ENCODE measurements at places on chromosomes 1 and 21. TPM values are rescaled to one million over a fixed set of nuclear protein-coding genes. Genes with fewer than 3 reads are reported as not detected.

Gene GPR3
- polyA plus RNA-seq, result 1.7 TPM

Gene SH2D1B
- 1.1 TPM for polyA plus RNA-seq

Gene ACOT11
- polyA plus RNA-seq, result 9.9 TPM

Gene RGS7
- polyA plus RNA-seq, result 0.33 TPM

Gene MTR
- 26.1 TPM for polyA plus RNA-seq

Gene SMCP
- polyA plus RNA-seq, result not detected

Gene RIIAD1
- 1.1 TPM for polyA plus RNA-seq

Gene CDC42BPA
- 40.4 TPM for polyA plus RNA-seq

DNA sequence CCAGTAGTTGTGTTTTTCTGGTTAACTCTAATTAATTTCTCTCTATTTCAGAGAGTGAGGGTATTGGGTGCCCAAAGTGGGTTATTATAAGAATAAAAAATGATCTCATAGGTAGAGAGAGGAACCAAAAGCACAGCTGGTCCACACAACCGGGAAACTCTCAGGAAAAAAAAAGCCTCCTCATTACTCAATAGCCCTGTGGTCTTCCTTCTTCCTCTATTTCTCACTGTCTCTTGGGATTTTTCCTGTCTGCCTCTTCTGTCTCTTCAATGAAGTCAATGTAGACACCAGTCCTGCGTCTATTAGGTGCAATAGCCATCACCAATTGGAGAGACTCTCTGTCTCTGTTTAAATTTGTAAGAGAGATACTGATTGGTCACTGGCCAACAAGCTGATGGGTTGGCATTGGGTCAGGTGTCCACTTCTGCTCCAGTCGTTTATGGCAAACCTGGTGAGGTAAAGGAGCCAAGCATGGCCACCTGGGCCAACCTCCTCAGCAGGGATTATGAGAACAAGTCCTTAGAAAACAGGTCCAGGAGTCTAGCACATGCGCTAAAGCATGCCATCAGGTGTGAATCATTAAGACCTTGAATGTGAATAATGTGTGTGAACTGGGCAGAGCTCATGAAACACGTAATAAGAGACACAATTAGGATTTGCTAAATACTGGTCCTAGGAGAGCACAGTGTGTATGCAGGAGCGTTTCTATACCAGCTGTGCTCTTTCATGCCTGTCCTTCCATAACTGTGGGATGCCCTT lies 443.0 kb upstream of the RUNX1 start:
- no peak for DNase-seq

DNA sequence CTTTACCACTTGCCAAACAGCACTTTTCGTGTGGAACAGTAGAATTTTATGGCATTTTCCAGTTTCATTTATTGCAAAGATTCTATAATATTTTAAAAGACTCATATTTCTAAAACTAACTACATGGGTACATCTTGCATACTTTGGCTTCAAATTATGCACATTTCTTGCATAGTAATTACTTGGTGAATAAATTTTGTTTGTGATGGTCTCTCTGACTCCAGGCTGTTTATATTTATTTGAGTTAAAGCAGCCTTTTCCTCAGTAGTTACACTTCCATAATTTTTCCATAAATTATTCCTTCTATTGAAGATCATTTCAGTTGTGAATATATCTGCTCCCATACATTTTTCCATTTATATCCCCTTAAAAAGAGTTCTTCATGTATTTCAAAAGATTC lies 6.9 kb upstream of the NHLH2 start:
- no peak for DNase-seq

DNA sequence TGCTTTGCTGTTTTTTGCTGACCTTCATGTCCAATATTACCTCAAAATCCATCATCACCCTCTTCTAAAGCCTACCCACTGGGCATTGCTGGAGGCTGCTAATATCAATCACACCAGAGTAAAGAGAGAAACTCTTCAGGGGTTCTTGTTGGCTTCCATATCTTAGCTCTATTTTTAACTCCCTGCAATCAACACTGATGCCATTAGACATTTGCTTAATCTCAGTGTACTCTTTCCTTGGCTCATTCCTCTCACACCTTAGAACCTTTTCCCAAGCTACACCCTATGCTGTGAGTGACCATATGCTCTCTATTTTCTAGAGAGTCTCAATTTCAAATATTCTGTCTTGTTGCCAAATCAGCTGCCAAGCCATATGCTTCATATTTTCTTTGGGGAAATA lies 40.6 kb upstream of the RABGAP1L start:
- no peak for DNase-seq

DNA sequence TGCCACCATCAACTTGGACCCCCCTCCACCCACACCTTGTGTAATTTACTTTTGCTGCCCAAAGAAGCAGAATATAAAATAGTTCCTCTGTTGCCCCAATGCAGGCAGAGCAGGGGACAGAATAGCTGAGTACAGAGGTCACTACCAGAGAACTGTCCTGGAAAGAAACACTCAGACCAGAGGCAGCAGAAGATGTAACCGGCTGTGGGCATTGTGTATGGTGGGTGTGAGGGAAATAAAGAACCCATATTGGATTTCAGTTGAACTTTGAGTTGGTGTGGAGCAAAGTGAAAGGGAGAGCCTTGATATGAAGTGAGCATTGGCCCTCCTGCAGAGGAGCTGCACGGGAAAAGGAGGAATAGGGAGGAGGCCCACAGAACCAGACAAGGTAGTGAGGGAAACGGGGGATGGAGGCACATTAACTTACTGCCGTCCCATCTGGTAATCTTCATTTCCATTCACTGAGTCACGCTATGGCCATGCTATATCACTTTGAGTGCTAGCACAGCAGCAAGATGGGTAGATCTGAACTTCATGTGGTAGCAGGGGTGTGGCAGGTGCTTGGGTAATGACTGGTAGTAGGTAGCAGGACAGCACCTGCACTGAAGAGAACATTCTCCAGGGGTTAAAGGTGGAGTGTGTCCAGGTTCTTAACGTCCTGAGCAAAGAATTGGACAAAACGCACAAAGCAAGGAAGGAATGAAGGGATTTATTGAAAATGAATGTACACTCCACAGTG lies 56.3 kb upstream of the FBXO28 start:
- DNase-seq, result no peak

DNA sequence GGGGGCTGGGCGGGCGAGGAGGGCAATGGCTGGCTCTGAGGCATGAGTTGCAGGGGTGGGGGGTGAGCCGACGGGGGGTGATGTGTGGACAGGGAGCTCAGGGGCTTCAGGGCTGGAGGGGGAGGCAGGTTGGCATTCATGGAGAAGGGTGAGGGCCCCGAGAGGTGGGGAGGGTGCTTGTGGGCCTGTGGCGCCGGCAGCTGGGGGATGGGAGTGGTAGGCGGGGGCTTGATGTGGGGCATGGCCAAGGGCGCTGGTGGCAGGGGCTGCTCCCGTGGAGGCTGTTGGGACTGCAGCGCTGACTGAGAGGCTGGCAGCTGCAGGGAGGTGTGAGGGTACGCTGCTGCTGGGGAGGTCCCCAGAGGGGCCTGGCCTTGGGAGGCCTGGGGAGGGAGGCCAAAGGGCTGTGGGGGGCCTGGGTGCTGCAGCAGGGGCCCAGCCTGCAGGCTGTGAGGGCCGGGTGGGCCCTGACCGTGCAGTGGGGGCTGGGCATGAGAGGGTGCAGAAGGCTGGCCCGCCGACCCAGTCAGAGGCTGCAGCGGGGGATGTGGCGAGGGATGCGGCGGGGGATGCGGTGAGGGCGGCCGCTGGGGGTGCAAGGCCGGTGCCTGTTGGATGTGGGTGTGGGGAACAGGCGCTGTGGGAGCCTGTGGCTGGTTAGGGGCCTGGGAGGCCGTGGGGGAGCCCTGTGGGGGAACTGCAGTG lies 42.7 kb downstream of the SLC45A1 start:
- DNase-seq, result no peak

DNA sequence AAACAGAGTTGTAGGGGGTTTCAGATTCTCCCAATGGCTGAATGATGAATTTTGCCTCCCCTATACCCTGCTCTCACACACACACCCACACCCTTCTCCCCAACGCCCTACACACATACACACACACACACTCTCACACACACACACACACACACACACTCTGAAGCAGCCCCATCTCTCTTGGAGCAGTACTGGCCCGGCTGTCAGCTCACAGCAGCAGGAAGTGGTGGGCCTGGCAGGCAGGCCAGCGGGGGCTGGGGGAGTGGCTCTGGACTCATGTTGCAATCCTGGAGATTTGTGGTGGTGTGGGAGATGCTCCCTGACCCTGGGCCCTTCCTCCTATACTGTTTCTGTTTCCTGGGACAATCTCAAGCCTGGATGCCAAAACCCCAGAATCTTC lies 2.2 kb downstream of the IKBKE start:
- DNase-seq, result no peak

GRCh38 chr1:24048205-24048869 lies 63.6 kb downstream of the MYOM3 start:
- DNase-seq, result no peak

DNA sequence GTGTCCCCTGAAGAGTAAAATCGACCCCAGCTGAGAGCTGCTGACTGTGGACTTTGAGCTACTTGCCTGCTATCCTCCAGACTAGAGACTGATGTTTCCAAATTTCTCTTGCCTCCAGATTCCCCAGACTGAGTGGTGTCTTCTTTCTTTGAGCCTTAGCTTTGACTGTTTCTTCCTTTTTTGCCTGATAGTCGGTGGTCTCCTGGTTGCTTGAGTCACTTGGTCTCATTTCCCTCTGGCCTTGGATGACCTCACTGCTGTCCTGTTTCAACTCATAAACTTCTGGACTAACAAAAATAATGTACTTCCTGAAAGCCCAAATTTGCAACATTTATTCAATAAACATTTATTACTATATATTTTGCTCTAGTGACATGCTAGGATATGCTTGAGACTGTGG lies 52.9 kb upstream of the DIPK1A start:
- DNase-seq, result no peak

GRCh38 chr1:59143133-59143487 lies 153.8 kb upstream of the FGGY start:
- no peak for DNase-seq

DNA sequence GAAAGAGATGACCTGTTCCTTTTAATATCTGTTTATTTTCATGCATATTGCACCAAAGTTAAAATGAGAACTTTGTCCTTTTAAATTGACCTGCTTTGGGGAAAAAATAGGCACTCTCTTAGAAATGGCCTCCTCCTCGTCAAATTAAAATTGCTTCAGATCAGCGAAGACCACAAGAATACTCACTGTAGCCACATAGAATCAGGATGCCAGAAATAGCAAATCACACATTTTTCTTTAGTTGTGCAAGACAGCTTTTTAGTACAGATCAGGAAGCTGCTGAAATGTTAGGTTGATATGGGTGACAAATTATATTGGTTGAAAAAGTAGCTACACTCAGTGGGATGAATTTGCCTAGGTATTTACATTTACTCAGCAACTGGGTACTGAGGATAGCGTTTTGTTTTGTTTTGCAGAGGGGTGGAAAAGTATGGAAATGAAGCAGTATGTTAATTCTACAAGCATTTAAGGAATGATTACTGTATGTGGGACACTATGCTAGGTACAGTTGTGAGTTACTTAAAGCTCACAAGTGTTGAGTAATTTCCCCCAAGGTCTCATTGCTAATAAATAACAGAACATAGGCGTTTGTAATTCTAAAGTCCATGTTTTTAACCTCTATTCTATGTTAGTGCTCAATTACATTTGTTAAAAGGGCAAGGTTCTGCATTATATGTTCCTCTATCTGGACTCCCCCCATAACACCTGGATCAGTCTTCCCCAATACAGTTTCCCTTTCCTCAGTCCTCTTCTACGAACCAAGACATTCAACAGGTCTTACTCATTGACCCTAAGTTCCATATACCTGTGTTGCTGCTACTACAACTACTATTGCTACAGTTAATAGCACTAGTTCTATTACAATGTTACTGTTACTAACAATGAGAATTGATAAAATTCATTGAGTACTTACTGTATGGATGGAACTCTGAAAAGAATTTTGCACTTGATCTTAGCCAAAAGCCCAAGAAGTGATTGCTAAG lies 99.4 kb upstream of the S1PR1 start:
- DNase-seq, result no peak

GRCh38 chr1:222728746-222729145 lies 8.3 kb upstream of the FAM177B start:
- DNase-seq, result no peak

- DNase-seq, result peak; percentile 84
Observed at GRCh38 chr1:87968197-87968955, 639.7 kb downstream of the LMO4 start.

- DNase-seq, result no peak
Observed at GRCh38 chr1:205313563-205314308, 7.8 kb downstream of the NUAK2 start.

- DNase-seq, result peak; percentile 15
Observed at GRCh38 chr1:179743679-179744400, 749 bp downstream of the FAM163A start.

DNA sequence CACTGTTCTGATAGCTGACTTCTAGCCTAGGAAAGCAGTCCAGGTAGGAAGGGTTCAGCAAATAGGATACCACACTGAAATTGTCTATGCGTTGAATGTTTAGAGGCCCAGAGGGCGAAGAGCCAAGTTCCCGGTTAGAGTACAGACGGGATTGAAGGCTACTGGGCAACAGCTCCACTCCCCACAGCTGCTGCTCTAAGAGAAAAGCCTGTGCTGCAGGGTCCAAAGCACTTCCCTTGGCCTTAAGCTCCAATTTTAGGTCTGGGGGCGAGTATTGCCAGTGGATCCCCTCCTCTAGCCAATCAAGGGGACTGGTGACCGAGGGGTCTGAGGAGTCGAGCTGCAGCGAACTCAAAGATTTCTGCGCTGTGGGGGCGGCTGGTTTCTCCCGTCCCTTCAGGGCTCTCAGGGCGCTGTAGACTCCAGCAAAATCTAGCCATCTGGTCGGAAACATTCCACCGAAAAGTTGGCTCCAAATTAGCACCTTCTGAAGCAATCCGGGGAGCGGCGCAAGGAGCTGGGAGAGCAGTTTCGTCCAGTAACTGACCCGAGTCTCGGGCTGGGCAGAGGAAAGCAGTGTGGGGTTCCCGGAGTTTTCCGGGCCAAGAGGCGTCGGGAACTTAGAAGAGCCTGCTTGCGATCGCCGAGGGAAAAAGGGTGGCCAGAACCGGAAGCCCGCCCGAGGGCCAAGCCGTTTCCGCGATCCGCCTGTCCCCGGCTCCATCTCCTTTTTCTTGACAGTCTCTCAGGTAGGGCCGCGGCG lies 748 bp downstream of the PPP1R15B start:
- peak; percentile 58 for DNase-seq

- DNase-seq, result no peak
Observed at GRCh38 chr1:179558078-179558477, 17.7 kb downstream of the NPHS2 start.

DNA sequence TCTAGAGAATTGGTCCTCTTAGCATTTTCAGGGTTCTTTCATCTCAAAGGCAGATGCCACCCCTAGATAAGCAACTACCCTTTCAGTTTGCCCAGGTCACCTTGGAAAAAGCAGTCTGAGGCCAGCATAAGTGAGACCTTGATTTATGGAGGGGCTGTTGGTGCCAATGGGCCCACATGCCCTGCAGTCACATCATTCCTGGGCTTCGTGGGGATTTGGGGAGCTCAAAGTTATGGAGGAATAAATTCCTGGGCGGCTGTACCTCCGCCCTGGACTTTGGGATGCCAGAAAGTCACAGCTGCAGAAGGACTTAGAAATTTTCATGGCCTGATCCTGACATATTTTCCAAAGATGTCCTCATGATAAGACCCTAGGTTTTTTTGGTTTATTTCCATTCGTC lies 2.7 kb upstream of the SDHB start:
- DNase-seq, result no peak

GRCh38 chr1:13816016-13816760 lies 116.2 kb downstream of the PRDM2 start:
- no peak for DNase-seq

- no peak for DNase-seq
Observed at GRCh38 chr1:175871647-175872046, 128.3 kb upstream of the TNR start.

All from right lung (tissue), 10 donors.